ENCODE measurements at places on chromosomes 11 and 22.

DNA sequence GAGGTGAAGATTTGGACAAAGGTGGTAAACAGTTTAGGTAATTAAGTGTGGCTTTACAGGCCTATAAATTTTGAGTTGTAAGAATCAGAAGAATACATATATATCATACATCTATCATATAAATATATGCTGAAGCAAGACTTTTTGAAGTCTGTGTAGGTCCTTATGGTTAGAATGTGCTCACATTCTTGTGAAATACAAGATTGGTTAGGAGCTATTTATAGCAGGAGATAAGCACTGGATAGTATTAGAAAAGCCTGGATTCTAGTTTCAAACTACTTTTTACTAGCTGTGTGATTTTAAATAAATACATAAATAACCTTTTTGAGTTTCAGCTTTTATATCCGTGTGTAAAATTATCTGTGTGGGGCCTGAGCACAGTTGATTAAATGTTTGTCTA, 42.3 kb downstream of the ANKRD42 start:
- no peak for DNase-seq

GRCh38 chr11:8685306-8685705, 2.7 kb downstream of the RPL27A start:
- no peak for DNase-seq

- no peak for DNase-seq
Measured at GRCh38 chr22:26912655-26913345, 255.4 kb downstream of the MIAT start.

DNA sequence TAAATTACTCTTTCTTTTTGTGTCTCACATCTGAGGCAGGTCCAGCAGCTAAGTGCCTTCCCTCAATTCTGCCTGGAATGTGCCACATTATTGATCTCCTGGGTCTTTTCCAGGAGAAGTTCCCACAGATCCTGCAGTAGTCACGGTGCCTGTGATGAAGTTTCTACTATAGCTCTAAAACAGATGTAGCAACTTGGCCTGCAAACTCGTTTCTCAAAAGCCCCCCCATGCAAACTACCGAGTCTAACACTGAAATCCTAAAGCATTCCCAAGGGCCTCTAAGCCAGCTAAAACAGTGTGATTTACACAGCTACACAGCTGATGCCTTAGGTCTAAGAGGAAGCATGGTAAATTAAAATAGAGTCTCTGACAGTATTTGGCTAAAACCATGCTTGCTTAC, 54.3 kb downstream of the DDI1 start:
- no peak for DNase-seq

GRCh38 chr11:113540416-113541330, 65.5 kb upstream of the DRD2 start:
- DNase-seq, result no peak

DNA sequence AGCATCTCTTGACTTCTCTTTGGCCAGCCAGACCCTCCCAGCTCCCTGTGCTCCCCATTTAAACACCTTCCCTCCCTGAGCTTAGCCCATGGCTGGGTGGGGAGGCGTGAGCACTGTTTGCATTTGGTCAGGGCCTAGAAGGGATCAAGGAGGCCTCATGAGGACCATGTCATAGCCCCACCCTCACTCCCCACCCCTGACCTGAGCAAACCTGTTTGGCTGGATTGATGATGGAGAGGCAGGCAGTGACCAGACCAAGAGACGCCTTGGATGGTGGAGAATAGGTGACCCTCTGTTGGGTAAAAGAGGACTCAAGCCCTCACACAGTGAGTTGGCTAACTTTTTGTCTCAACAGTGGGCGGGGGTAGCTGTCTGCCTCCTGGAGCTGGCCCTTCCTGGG, 49.9 kb downstream of the ST3GAL4 start:
- no peak for DNase-seq
